Activated naive CD4-positive, alpha-beta T cell treated with Interleukin-2 at 50 U/mL for 16 hours (primary cell): ENCODE measurements at places on chromosomes 11 and 22.

GRCh38 chr11:69335007-69335780 is 41.2 kb downstream of the MYEOV start:
- no peak for DNase-seq

DNA sequence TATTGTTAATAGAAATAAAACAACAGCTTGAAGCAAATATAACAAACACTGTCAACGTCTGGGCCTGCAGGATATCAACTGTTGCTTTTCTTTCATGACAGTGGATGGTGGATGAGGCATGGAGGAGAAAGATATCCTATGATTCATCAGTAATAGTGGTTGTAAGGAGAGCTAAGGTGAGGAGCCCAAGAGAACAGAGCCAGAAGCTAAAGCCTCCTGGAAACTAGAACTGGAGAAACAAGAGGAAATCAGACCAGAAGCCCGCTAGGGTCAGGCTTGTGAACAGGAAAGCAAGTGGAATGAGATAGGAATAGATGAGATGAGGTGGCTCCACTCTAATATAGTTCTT is 37.7 kb upstream of the MMP12 start:
- DNase-seq = no peak

GRCh38 chr11:116505298-116506262 is 267.2 kb downstream of the BUD13 start:
- no peak for DNase-seq

- no peak for DNase-seq
Measured at GRCh38 chr11:70448983-70449567, 50.7 kb downstream of the CTTN start.

- no peak for DNase-seq
Measured at GRCh38 chr11:118406599-118407166, 5.3 kb downstream of the ATP5MG start.

DNA sequence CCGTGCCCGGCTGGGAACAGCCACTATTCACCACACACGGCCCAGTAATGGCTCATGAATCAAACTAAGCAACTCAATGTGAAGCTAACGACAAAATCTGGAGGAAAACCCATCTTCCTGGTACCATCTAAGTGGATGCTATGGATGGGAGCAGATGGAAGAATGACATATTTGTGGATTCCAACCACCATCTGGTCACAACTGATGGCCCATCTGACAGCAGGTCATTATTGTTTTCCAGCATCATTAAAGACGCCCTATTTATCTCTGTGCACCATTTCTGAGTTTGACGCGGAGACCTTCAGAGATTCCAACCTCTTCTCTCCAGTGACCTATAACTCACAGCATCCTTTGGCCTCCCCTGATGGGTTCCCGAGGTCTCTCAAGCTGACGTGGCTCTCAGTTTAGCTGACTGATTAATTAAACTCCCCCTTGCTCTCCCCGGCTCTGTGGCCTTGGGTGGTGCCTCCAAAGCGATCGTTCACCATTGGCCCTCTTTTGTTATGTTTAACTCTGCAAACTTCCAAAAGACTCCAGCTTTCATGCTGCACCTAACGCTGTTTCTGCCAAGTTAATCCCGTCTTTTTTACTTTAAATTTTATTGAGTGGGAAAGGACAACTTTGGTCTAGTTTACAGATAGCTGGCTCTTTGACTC is 1514.4 kb downstream of the BRD1 start:
- DNase-seq = no peak
